ENCODE measurements at places on chromosomes 4 and X.

- DNase-seq = no peak
Measured at GRCh38 chr4:105831189-105831588, 64.1 kb upstream of the NPNT start.

DNA sequence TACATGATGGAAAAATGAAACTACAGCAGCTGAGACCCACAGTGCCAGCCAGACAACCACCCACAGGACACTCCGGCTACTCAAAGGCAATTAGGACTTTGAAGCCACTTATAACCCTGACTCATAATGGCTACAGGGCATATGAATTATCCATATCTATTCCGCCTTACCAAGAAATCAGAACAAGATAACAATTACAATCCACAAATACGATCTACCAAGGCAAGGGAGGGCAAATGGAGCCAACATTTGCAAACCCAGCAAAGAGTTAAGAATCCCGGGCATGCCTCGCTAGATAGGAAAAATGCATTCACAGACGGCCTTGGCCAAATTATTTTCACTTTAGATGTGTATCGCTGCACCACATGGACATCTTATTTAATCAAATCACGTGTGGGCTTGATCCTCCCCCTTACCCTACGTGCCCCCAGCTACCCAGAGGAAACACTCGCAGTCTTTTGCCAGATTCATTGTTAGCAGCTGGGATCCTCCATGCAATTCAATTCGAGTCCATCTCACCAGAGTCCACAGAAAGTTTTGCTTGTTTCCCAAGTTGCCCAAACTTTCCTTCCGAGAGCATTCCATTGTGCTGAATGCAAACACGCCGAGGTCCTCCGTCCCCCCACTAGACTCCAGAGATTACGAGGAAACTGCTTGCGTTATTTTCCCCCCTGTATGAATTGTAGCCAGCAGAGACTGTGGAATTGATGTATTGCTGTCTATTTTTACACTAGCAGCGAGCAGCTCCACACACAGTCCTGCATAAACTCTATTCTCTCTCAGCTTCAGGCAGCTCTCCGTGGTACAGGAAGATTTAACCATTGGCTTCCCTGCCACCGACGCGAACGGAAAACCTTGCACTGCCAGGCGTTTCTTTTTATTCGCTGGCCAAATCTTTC lies 1.2 kb downstream of the PPARGC1A start:
- DNase-seq = no peak

DNA sequence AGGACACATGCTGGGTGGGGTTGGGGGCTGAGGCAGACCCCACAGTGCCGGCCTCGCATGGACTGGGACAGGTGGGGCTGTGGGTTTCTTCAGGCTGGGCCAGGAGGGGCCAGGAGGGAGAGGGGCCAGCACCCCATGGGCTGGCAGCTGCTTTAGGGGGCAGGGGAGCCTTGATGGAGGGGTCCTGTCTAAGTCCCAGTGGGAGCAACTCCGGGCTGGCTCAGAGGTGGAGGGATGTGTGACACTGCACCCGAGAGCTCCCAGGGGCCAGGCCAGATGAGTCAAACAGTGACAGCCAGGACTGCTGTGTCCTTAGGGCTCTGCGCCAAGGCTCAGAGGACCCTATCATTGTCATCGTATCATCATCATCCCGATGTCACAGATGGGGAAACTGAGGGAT lies 4.4 kb upstream of the ABLIM2 start:
- no peak for DNase-seq

- DNase-seq = no peak
Measured at GRCh38 chr4:151227731-151228130, 49.2 kb upstream of the PRSS48 start.

DNA sequence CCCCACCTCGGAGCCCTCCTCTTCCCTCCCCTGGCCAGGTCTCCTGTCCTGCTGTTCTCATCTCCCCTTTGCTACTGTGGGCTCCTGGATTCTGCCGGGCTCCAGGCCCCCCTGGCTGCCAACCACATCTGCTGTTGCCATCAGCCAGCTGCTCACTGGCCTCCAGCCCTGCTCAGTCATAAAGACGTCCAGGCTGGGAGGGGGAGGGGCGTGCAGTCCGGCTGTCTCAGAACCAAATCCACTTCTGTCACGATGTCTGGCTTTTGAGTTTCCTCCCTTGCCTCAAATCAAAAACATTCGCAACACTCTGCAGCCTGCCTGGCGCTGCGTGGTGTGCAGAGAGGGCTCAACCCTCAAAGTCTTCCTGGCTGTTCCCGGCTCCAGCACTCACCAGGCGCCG lies 7.1 kb downstream of the RASL11B start:
- peak; percentile 63 for DNase-seq
